ENCODE measurements at places on chromosomes 2 and 18.

GRCh38 chr2:24492421-24493279 lies 1.6 kb downstream of the NCOA1 start:
- no peak for DNase-seq

DNA sequence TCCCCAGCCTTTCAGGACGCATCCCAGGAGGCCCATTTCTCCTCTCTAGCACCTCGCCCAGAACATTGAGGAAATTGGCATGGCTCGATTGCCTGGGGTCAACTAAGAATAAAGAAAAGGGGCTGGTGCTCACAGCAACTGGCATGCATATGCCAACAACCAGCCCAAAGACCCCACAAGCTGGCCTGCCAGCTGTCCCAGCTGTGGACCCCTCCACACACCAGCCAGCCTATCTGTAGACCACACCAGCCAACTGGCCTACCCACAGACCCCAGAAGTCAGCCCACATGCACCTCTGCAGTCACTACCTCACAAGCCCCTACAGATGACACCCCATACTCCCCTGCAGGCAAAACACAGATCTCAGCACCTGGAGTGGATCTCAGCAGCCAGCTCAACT lies 123.8 kb upstream of the ID2 start:
- DNase-seq: no peak

- no peak for DNase-seq
These were observed 226.2 kb upstream of the ZSWIM2 start for GRCh38 chr2:187075199-187075635.

DNA sequence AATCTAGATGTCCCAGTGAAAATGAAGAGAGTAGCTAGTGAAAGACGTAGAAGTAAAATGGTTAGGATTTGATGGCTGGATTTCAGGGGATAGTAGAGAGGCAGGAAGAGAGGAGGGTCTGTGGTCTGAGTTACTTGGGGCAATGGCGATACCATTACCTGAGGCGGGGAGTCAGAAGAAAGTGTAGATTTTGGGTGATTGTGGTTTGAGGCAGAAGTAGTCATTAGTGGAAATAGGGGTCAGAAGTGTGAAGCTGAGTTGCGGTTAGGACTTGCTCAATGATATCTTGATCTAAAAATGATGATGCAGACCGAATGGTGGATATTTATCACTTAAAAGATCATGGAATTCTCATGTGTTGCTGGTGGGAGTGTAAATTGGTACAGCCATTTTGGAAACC lies 41.0 kb downstream of the CEP192 start:
- no peak for DNase-seq

DNA sequence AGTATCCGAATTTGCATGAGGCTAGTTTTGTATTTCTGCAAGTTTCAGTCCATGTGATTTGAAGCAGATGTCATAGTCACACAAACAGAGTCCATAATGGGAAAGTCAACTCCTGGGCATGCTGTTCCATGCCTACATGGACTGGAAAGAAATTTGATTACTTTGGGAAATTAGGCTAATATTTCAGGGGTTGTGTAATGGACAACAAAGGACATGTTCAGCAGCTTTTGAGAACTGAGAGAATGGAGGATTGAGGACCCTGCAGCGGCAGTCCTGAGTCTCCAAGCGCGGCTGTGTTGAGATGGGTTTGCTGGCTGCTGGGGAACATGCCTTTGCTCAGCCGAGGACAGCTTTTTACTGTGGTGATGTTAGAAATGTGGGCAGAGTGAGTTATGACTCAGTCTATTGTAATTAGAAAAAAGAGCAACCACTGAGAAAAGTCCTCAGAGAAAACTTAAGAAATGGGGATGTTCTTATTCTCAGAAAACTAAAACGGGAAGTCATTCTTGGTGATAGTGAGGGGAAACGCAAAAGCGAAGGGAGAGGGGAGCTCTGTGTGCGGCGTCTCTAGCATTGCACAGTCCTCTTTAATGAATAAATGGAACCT lies 149.2 kb downstream of the FAM210A start:
- DNase-seq: no peak

DNA sequence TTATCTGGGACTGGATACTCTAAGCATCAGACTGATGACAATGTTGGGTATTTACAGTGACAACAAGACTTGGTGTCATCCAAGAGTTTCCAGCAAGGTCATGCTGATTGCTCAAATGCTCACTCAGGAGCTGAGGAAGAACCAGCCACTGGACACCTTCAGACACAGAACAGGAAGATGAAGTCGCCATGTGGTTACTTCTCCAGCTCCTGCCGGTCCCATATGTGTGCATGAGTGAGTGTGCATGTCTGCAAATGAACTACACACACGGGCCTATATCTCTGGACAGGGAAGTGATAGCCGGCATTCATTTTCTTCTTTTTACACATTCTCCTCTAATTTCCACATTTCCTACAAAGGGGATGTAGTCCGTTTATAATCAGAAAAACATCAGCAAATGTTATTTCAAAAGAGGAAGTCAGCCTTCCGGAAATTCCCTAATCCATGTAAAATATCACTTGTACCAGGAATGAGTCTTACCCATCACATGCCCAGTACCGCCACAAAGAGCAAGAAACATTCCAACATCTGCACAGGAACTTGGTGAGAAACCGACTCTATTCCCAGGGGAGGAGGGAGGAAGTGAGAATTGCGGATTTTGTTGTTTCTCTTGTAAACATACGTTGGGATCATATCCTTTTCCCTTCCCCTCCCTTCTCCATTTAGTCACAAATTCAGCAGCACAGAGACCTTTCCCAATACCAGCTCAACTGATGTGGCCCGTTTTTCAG lies 10.8 kb downstream of the RFX8 start:
- no peak for DNase-seq

DNA sequence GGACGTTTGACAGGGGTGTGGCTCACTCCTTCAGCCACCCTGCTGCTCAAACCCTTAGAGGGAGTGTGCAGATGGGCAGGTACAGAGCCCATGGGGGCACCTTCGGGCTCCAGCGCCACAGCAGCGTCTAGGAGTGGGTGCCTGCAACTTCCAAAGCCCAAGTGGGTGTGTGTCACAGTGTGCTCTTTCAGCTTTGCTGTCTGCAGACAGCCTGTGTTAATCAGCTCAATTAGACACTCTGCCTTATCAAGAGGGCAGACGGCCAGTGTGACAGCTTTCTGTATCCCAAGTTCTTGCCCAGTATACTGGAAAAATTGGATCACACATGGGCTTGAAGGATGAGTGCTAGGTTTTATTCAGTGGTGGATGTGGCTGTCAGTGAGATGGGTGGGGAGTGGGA lies 96.7 kb downstream of the AP1S3 start:
- no peak for DNase-seq

- no peak for DNase-seq
These were observed 80.5 kb upstream of the SIX2 start for GRCh38 chr2:45089554-45090261.

GRCh38 chr2:41540272-41540998 lies 507.4 kb upstream of the PKDCC start:
- DNase-seq: no peak

- no peak for DNase-seq
These were observed 32.5 kb upstream of the NFU1 start for GRCh38 chr2:69469784-69470183.

DNA sequence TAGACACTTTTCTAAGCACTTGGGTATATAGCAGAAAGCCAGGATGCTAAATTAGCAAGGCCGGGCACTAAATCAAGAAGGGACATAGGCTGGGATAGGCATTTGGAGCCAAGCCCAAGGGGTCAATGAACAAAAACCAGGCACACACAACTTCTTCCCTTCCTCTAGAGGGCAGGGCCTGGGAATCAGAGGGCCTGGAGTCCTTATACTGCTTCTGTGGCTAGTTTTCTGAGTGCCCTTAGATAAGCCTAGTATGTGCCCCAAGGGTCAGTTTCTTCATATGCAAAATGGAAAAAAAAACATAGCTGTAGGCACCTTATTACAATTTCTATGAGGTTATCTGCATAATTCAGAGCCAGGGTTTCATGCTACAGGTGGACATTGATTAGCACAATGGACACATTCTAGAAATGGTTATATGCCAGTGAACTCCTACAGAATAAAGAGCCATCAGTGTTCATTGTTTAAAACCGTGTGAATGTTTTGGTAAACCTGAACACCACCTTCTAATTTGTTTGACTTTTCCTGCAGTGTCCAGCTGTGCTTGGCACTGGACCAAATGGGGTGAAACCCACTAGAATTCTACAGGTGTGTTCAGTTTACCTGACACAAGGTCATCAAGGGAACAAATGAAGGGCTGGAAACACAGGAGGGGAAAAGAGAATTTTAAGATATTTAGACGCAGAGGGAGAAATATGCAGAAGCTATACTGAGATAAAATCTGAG lies 49.6 kb downstream of the PAX8 start:
- DNase-seq: no peak

- DNase-seq: no peak
These were observed 102.9 kb upstream of the ALK start for GRCh38 chr2:30024281-30024680.

- DNase-seq: no peak
These were observed 22.8 kb downstream of the GULP1 start for GRCh38 chr2:188314314-188315054.

DNA sequence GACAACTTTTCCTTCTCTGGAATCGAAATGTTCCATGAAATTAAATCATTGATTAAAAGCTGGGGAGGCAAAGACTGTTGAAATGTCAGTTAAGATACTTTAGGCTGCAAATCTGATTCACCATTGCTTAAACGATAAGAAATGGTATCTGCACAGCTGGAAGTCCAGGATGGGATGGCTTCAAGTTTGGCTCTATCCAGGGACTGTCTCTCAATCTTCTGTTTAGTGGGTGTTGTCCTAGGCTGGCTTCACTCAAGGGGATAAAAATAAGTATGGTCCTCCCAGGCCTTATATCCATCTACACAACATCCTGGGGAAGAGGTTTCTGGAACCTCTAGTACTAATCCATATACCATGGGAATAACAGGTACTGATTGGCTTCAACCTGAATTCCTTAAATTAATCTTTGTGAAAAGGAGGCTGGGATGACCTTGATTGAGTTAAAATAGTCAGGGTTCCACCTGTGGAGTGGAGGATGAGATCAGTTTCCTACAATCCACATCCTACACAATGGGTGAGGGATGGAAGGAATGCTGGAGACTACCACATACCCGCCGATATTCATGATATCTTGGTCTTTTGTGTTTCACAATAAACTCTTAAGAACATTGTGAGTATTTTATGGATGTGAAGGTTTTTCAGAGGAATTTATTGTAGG lies 156.0 kb upstream of the L3MBTL4 start:
- no peak for DNase-seq

DNA sequence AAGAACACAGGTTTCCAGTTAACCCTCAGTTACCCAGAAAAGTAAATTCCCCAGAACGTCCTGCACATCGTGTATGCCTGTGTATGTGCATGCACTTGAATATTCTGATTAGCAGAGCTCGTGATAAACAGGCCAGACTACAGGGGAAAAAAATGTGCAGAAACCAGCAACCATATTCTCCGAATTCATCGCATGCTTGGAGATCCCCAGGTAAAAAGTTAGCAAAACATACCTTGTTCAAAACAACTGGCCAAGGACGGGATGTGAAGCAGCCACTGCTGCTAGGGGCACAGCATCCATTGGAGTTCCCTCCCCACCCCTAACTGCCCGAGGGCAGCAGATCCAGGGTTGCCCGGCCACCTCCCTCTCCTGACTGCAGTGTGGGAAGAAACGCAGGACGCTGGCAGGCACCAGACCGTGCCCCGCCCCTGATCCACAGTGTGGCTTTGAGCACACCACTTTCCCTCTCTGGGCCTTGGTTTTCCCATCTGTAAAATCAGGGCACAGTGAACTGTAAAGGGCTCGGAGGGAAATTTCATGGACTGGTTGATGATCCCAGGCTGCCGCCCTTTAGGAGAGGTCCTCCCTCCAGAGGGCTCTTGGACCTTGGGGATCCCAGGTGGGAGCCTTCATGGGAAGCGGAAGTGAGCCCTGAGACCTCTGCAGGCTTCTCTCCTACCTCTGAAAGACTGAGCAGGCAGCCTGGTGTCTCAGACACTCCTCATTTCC lies 11.9 kb upstream of the ARID5A start:
- DNase-seq: no peak

- no peak for DNase-seq
These were observed 78.2 kb downstream of the INPP4A start for GRCh38 chr2:98522854-98523253.

DNA sequence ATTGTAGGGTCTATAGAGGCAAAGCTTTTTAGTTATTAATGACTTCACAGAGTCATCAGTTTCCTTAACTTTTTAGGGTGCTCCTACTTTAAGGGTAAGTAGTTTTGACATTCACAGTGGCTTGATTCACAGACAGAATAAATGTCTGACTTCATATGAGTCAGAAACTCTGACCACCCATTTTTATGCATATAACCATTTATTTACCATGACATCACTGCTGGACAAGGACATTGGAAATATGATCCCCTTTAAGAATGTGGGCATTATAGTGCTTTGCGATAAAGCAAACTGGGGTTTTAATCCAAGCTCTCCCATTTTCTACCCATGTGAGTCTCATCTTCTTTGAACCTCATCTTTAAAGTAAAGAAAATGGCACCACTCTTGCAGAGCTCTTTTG lies 162.0 kb upstream of the MC4R start:
- no peak for DNase-seq

DNA sequence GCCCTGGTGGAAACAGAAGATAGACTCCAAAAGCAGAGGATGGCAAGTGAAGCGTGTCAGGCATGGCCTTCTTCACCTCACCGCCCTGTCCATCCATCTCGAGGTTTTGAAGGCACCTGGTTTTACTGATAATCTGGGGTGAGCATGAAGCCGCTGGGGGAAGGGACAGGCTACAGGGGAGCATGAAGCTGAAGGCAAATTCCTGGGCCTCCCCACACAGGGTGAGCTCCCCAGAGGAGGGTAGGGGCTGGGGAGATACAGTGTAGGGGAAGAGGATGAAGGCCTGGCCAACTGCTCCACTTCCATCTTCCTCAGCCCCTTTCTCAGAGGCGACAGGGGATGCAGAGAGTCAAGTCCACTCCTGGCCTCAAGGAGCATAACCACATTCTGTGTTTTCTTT lies 228.3 kb upstream of the SMAD2 start:
- no peak for DNase-seq

All from stimulated activated CD4-positive, alpha-beta T cell treated with anti-CD3 and anti-CD28 coated beads, Interleukin-4, amount 100 ng/mL, for 48 hours (primary cell).